Esophagus mucosa (tissue), 1 donor: ENCODE measurements at places on chromosomes 7 and 10.
A peak's percentile ranks its signal among the peaks of the same experiment; 100 is the strongest.

GRCh38 chr7:121382473-121382872, 13.6 kb downstream of the FAM3C start:
- ATAC-seq = no peak

DNA sequence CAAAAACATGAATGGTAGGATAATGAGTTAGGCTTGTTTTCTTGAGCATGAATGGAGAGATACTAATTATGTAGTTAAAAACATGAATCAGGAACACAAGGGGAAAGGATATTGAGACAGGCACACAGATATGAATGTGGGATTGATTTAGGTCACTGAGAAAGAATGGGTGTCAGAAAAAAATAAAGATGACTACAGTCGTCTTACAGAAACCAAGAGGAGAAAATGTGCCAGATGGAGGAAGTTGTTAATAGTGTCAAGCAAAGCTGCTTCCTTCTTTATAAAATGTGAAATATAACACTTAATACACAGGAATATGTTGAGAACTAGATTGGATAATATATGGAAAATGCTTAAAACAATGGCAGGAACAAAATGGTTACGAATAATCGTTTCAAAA, 173.3 kb upstream of the BET1 start:
- ATAC-seq = no peak

GRCh38 chr7:15839416-15840100, 153.1 kb upstream of the MEOX2 start:
- ATAC-seq = no peak

DNA sequence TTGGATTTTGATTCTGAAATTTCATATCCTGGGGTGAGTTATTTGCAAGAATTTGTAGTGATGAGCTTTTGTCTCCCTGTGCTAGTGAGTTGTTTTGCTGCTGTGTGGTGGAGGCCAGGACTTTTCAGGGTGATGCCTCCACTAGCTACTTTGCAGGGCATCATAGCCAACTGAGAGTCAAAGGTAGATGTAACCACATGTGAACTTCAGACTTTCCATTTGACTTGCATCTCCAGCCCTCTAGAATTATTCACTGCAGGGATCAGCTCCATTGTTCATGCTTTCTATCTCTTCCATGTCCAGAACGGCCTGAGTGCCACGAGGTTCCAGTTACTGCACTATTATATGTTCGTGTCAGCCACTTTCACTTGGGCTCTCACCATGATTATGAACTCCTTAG, 534.3 kb downstream of the GRM8 start:
- no peak for ATAC-seq

DNA sequence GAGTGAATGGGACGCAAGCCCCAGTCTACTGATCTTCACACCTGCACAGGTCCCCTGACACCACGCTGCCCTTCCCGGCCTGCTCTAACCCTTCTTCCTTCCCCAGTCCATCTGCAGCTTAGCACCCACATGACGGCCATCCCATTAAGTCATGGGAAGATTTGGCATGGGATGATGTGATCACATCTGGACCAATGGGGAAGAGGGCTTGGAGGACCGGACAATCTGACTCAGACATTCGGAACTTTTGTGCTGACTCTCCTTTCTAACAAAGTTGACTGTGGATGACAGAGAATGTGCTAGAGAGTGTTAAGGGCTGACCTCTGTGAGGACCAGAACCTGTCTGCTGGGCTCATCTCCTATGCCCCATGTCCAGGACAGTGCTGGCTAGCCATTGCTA, 15.6 kb downstream of the CXCL12 start:
- ATAC-seq = no peak

DNA sequence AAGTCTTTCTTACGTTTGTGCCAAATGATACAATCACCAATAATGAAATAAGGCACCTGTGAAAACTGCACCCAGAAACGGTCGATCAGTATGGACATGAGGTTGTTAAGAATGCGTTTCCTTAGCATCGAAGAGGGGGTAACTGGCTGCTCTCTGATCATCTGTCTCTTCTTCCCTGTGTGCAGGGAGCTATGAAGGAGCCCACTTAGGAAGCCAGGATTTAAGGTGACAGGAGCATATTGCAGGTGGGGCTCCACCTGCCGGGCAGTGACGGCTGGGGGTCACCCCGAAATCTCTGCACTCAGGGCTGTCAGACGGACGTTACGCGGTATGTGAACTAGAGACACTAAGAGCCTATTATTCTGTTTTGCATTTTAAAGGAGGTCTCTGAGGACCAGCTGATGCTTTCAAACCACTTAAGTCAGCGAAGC, 64.5 kb downstream of the CARD11 start:
- no peak for ATAC-seq

- ATAC-seq = no peak
Observed at GRCh38 chr7:43825391-43825808, 43.9 kb downstream of the MRPS24 start.

- ATAC-seq = no peak
Observed at GRCh38 chr7:33836797-33837355, 68.5 kb upstream of the BMPER start.

GRCh38 chr10:23535381-23535780, 96.5 kb downstream of the OTUD1 start:
- no peak for ATAC-seq

DNA sequence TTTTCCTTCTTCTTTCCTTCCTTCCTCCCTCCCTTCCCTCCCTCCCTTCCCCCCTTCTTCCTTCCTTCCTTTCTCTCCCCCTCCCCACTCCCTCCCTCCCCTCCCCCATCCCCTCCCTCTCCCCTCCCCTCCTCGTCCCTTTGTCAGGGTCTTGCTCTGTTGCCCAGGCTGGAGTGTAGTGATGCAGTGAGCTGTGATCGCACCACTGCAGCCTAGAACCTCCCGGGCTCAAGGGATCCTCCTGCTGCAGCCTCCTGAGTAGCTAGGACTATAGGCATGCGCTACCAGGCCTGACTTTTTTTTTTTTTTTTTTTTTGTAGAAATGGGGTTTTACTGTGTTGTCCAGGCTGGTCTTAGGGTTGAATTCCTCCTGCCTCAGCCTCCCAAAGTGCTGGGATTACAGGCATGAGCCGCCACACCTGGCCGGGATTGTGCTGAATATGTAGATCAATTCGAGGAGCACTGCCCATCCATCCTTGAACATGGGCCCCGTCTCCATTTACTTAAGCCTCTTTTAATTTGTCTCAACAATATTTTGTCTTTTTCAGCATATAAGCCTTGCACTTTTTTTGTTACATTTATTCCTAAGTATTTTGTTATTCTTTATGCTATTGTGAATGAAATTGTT, 23.4 kb downstream of the GRIFIN start:
- no peak for ATAC-seq

DNA sequence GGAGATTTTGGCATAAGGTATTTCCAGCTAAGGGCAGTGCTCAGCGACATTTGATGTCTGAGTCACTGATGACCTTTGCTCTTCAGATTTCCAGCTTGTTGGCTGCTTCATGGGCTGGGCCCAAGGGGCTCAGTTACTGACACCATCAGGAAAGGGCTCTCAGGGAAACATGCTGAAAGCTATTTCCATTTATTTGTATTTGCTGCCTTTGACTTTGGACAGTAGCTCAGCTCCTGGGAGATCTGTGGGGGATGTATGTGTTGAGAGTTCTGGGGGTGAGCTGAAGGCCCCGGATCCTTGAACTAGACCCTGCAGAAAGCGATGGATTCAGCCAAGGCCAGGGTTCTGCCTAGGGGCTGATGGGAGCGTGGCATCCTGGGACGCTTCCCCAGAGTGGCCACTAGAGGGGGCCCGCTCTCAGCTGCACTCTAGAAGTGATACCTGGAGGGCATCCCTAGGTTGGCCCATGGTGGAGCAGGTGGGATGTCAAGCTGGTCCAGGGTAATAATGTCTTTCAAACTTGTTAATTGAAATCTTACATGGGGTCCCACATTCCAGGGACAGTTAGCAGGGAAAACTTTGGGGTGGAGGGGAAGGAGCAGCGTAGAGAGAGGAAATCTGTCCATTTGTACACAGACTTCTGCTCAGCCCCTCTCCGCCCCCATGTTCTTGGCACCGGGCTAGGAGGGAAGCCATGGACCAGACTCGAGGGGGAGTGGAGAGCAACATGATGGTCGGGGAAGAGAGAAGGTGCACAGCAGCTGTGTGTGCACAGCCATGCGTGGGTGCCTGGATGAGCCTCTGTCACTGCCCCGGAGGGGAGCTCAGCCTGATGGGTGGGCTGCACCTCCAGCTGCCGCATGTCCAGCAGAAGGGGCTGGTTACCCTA, 3.0 kb upstream of the BTBD16 start:
- peak; percentile 77 for ATAC-seq

DNA sequence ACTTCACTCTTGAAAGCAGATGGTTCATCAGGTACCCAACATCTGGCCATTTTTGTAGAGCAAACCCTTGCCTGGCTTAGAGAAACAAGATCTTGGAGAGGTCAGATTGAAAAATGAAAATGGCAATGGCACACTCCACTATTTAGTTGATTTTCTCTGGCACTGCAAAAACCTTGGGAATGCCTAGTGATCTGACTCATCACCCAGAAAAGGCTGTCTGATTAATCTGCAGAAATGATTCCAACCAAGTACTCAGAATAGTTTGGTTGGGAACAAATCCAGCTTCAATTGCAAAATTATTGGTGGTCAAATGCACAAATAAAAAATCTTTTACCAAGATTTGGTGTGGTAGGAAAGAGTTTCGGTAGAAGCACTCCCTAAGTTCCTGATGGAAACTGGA, 351.2 kb downstream of the PHTF2 start:
- no peak for ATAC-seq

GRCh38 chr10:30656233-30656632, 26.7 kb upstream of the LYZL2 start:
- ATAC-seq = no peak

DNA sequence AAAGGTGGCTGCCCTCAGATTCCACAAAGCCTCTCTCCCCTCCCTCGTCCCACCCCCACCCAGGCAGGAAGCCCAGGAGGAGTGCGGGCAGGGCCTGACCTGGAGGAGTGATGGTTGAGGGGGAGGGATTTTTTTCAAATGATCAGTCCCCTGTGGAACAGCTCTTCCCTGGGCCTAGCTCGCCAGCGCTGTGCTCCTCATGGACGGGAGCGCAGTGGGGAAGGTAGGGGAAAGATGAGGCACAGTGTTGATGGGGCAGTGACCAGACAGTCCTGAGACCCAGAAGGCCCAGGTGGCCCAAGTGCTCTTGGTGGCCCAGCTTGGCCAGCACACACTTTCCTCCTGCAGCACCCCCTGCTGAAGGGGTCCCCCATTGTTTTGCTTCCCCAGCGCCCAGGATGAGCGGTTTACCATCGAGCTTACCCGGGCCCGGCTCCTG, 8.5 kb downstream of the SAP25 start:
- no peak for ATAC-seq

DNA sequence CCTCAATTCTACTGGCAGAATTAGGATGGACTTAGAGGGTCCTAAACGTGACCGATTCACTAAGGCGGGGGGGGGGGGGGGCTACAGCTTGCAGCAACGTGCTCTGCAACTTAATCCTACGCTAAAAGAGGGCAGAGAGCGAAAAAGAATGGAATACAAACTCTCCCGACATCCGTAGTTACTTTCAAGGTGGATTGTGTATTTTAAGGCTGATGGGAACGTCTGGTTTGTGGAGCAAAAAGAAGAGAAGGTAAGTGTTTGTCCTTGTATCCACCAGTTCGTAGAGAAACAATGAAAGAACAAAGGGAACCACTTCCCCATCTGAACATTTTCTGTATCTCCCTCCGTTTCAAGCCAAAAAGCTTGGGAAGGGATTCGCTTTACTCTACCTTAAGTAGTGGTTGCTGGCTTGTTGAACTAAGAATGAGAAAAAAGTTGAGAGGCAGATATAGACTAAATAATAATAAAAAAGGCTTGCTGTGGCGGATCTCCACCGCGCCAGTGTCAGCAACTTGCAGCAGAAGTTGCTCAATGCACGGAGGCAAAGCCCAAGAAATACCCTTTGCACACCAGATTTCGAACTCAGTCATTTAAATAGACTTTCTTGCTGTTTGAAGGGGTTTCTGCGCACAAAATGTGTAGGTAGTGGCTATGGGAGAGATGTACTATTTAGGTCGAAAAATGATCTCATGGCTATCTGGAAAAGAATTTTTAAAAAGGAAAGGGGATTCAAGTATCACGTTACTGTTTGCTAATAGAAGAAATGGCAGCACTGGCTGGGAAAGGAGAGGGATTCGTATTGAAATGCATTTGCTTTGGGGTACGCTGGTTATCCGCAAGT, 736 bp downstream of the SKIDA1 start:
- ATAC-seq = no peak

- no peak for ATAC-seq
Observed at GRCh38 chr10:47276576-47277351, 23.2 kb upstream of the GDF10 start.

DNA sequence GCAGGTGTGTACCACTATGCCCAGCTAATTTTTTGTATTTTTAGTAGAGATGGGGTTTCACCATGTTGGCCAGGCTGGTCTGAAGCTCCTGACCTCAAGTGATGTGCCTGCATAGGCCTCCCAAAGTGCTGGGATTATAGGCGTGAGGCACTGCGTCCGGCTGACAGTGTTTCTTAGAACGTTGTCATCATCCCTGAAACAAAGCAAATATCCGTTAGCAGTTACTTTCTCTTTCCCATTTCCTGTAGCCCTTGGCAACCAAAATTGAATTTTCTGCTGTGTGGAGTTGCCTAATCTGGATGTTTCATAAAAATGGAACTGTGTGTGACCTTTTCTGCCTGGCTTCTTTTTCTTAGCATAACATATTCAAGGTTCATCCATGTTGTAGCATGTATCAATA, 22.4 kb downstream of the ZNF33A start:
- ATAC-seq = no peak
